ENCODE measurements at places on chromosomes 6 and 20.
A peak's percentile ranks its signal among the peaks of the same experiment; 100 is the strongest.

DNA sequence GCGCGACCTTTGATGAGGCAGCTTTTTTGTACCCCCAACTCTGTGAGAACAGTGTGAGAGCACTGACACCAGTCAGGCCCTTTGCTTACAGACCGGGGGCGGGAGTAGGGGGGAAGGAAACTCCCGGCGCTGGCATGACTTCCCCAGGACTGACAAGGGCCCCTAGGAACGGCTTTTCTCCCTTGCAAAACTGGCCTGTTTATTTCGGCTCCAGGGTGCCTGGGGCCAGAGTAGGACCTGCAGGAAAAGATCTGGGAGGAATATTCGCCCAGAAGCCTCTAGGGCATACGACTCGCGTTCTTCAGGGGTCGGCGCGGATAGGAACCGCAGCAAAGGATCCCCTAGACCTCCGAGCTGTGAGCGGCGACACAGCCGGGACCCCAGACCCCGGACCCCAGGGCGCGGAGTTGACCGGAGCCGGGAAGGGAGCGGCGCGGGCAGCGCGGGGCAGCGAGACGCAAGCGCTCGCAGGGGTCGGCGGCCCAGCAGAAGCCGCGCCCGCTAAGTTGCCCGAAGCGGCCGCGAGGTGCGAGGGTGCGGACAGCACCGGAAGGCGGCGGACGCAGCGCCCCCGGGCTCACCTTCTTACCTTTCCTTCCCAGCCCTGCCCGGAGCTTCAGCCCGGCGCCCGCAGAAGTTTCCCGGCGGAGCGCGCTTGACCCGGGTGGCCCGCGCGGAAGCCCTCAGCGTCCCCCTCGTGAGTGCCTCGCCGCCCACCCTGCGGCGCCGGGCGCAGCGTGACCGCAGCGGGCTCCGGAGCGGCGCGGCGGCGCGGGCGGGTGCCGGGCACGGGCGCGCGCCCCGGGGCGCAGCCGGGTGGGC, at the start of gene POPDC3:
POPDC3 (minus strand) TSS at position 771 of the 822 bp plus-strand sequence. CDS start 18,105 bp downstream, outside the sequence.
- DNase-seq: no peak

GRCh38 chr20:38198238-38198861, 33.3 kb upstream of the TGM2 start:
- DNase-seq: no peak

- no peak for DNase-seq
Measured at GRCh38 chr20:34165018-34165619, 53.1 kb upstream of the EIF2S2 start.

DNA sequence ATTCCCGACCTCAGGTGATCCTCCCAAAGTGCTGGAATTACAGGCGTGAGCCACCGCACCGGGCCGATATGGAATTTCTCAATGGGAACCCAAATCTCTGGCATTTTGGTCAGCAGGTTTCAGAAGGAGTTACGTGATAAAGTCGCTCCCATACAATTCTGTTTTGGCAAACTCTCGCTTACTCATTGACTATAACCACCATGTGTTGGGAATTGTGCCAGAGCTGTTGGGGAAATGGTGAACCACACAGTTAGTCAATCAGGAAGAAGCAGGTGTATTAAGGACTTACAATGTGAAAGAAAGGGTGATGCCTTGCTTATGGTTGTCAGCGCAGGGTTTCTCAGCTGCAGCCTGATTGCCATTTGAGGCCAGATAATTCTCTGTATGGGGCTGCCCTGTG, 410.5 kb downstream of the QKI start:
- no peak for DNase-seq

DNA sequence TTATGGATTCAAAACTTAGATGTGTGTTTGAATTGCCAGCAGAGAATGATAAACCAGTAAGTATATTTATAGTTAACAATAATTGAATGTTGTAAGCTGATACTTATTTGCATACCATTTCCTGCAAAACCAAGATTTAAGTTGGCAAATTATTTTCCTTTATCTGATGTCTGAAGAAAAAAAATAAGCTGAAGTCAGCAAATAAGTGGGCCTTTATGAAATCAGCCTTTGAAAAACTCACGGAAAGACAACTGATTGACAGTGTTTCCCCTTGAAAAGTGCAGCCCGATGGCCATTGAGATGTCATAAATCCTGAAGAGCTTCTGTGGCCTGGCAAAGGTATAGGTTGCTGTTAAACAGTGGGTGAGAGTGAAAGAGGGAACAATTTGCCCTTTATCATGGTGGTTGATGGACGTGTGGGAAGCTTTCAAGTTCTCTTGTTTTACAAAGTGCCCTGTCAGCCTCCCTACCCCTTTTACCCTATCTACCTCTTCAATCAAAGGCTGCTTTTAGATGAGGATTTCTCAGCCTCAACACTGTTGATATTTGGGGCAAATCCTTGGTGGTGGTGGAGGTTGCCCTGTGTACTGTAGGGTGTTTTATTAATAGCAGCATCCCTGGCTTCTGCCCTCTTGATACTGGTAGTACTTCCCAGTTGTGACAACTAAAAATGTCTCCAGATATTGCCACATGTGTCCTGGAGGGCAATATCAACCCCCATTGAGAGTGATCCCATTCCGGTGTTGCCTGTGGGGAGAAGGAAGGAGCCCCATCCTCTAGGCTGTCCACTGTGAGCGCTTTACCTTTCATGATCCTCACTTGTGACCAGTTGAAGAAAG, 50.2 kb downstream of the VAPB start:
- no peak for DNase-seq

DNA sequence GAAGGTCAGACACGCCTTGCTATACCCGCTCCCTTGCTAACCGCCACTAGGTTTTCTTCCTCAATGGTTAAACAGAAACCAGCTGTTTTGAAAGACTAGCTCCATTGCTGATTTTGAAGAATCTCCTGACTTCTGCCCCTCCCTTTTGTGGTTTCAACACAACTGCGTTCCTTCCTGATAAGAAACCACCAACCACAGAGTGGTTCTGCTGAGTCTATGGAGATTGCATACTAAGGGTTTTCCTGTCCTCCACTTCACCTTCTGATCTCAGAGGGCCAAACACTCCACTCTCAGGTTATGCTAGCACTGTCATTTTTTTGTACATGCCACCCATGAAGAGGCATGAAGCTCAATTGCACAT, 207.9 kb downstream of the MYLK4 start:
- no peak for DNase-seq

- no peak for DNase-seq
Measured at GRCh38 chr6:52522151-52522626, 54.7 kb downstream of the TRAM2 start.

DNA sequence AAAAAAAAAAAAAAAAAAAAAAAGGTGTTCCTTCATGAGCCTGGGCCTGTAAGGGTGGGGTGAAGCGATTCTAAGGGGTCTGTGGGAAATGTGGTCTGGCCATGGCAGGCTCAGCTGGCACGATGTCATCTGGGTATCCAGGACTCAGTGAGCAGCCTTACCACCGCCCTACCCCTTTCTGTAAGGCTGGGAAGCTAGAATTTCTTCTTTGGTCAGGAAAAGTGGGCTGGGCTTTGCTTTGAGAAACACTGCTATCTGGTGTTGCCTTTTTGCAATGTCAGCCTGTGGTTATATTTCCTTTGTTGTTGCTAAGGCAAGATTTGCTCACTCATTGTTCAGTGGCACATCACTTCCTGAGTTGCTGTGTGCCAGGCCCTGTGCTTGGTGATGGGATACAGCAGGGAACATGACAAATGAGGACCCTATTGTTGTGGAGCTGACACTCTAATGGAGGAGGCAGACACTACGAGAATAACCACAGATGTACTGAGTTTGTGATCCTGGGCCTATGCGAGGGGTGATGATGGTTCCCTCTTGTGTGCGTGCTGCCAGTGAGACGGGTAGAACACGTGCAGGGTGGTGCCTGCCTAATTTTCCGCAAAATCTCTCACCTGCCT, 45.9 kb upstream of the ZNFX1 start:
- DNase-seq: no peak

- DNase-seq: no peak
Measured at GRCh38 chr6:157861814-157862213, 38.8 kb downstream of the SNX9 start.

DNA sequence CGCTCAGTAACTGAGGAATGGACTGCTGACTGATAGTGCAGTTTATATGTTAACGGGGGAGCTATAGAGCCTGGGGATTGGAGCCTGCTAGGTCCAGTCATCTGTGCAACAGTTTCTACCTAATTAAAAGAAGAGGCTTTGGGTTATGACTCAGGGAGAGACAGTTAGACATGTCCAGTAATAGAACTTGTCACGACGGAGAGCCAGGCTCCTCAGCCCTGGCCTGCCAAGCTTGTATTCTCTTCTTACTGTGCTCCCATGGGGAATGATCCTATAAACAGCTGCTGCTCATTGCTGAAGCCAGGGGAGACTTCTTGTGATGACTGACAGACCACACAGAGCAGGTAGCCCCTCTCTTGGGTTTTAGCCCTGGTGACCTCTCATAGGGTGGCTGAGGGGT, 69.3 kb downstream of the SYNJ2 start:
- no peak for DNase-seq

DNA sequence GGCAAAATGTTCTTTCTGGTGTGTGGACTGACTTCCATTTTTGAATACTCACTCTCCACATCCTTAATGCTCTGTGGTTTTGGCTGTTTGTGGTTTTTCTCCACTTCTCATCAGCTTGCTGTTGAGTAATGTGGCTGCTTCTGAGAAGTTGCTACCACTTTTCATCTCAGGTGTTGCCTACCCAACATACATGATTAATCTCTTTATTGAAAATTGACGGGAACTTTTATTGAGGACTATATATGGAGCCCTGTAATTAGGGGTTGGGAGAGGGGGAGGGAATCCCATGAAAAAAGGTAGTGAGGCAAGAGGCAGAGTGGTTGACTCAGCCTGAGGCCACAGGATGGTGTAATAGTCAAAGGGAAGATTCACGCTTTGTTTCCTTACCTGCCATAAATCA, 17.6 kb downstream of the IL22RA2 start:
- DNase-seq: no peak

DNA sequence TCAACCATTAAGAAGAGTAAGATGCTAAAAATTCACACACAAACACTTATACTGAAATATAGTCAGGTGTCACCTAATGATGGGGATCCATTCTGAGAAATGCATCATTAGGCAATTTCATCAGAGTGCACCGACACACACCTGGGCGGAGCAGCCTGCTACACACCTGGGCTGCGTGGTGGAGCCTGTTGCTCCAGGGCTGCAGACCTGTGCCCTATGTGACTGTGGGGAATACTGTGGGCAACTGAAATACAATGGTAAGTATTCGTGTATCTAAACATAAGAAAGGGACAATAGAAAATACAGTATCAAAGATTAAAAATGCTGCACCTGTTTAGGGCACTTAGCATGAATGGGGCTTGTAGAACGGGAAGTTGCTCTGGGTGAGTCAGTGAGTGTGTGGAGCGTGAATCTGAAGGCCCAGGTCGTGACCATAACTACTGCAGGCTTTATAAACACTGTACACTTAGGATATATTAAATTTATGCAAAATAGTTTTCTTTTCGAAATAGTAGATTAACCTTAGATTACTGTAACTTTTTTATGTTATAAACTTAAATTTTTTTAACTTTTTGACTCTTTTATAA, 124.4 kb upstream of the AFDN start:
- DNase-seq: no peak

DNA sequence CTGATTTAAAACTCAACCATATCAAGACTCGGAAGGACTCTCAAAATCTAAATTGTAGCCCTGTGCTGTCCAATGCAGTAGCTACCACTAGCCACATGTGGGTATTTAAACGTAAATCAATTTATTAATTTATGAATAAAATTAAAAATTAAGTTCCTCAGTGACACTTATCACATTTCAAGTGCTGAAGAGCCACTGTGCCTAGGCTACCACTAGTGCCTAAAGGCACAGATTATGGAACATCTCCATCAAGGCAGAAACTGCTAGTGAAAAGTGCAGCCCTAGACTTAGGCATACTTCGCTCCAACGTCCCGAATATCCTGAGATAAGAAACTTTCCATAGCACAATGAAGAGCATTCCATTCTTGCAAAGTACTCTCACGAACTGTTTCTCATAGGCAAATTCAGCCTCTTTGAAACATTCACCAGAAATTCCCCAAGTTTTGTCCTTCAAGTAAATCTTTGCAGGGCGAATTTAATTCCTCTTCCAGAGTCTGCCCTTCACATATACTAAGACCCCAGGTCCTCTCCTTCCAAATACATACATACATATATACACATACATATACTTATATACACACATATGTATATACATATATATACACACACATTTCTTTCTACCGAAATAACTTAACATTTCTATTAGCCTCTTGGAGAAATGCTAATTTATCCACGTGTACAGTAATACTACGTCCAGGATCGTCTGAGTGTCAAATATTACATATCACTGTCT, 1.3 kb downstream of the SUPT3H start:
- no peak for DNase-seq

- DNase-seq: peak; percentile 76
Measured at GRCh38 chr6:170290296-170291128, at the start of gene DLL1. Gene DLL1, minus strand, starts transcription at chr6:170291078. Its CDS starts 939 bp downstream, at chr6:170290139.

DNA sequence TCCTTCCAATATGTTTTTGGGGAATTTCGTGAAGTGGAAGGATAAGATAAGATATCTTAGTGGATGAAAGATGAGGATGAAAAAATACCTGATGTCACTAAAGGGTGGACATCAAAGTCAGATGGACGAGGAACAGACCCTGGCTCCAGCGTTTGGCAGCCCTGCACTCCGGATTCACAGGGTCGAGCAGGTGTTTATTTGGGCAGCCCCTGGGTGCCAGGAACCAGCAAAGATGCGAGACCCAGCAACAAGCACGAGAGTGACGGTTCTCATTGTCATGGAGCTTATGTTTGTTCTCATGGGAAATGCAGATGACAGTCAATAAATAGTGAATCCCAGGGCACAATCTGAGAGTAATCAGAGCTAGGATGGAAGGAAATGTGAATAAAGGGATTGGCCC, 131.1 kb downstream of the PHACTR3 start:
- DNase-seq: peak; percentile 26

DNA sequence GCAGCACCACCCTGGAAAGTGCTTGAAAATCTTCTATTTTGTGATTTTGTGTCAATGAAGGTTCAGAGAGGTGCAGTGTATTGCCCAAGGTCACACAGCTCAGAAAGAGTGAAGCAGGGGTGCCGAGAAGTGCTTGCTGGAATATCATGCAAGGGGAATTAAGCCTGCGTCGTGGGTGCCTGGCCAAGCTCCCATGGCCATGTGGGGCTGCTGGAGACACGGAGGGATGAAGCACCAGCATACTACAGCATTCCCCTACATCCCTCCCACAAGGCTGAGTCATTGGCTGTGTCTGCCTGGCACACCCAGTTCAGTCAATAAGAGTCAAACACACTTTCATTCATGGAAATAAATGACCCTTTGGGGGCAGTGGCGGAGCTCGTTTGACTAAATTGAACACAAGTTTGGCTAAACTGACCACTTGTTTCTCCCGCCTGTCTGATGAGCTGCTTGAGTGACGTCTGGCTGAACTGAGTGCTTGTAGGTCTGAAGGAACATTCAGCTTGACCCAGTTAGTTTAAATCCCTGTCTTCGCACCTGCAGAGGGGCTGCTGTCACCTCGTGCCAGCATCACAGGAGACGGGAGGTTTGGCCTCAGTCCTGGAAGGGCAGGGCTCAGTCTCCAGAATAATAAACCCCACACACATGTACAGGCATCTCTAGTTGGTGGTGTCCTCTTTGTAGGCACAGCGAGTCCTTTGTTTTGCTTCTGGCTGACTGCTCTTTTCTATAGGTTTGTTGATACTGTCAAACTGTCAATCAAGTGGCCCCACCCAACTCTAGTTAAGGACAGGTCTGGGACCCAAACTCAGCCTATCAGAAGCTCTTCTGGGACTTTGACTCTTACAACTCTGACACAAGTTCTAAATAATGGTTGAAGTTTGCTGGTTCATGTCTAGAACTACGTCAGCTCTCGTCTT, 8.4 kb upstream of the TGM2 start:
- DNase-seq: peak; percentile 67

All from Peyer's patch (tissue), 4 donors.